BE2C (cell line): ENCODE measurements at places on chromosomes 5 and 9.
A peak's percentile ranks its signal among the peaks of the same experiment; 100 is the strongest.

DNA sequence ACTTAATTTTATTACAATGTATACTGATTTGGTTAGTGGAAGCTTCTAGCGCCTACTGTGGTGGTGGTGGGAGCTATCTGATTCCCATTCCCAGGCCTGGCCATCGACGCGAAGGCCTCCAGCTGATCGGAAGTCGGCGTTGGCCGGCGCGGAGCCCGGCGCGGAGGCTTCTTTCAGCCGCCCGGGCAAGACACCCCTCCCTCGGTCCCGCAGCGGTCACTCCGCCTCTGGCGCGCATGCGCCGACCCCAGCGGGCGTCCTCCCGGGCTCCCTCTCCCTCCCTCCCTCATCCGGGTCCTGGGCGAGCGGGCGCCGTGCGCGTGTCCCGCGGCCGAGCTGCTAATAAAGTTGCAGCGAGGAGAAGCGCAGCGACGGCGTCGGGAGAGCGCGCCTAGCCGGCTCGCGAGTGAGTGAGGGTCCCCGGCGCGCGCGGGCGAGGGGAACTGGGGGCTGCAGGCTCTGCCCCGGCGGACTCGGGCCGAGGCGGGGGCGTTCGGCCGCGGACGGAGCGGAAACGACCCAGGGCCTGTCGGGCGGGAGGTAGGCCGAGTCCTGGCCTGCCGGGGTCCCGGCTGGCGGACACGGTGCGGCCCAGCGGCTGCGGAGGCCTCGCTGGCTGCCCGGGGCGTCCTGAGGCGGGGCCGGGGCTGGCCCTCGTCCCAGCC lies at the start of gene SMAD5:
TSS of gene SMAD5 (plus strand) at position 289 of the 665 bp plus-strand sequence. CDS start 20,916 bp downstream, outside the sequence.
- peak; percentile 97 for DNase-seq

DNA sequence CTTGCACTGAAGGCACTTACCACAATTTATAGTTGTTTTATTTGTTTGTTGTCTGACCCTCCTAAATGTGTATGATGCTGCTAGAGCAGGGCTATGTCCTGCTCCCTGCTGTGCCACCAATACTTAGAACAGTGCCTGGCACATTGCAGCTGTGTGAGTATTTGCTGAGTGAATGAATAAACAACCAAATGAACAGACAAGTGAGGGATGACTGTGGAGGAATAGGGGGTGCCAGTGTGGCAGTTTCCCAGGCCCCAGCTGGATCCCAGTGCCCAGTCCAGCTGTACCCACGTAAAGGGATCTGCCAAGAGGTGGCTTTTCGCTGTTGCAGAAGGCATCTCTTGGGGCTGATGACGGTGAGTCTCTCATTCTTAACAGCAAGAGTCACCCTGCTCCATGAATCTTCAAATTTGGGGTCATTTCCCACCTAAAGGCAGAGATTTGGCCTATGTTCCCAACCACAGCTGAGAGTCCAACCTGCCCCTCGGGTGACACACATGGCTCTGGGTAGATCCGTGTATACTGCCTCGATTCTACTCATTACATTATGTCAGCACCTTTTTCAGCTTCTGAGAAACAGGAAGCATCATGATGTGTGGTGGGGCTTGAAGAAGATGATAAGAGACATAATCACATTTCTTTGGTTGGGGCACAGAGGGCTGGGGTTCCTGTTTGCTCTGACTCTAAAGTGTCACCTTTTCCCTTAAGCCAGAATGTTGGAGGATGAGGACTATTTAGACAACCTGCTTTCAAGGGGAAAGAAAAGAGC lies 14.3 kb downstream of the IL5 start:
- no peak for DNase-seq

- no peak for DNase-seq
Observed at GRCh38 chr5:54384356-54384933, 71.1 kb upstream of the HSPB3 start.

DNA sequence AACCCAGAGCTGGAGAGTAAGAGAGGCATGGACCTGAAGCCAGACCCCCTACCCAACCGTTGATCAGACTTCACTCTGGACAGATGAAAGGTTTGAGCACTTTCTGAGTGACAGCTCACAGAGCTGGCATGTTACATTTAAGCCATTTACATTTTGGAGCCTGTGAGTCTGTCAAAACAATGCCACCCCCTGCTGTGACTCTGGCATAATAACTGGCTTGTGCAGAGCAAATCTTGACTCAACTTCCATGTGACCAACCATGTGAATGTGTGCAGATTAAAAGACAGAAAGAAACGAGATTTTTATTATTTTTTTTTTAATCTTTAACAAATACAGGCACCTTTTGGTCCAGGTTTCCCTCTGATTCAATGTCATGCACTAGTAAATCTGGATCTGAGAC lies 48.5 kb downstream of the MFAP3 start:
- DNase-seq: no peak

DNA sequence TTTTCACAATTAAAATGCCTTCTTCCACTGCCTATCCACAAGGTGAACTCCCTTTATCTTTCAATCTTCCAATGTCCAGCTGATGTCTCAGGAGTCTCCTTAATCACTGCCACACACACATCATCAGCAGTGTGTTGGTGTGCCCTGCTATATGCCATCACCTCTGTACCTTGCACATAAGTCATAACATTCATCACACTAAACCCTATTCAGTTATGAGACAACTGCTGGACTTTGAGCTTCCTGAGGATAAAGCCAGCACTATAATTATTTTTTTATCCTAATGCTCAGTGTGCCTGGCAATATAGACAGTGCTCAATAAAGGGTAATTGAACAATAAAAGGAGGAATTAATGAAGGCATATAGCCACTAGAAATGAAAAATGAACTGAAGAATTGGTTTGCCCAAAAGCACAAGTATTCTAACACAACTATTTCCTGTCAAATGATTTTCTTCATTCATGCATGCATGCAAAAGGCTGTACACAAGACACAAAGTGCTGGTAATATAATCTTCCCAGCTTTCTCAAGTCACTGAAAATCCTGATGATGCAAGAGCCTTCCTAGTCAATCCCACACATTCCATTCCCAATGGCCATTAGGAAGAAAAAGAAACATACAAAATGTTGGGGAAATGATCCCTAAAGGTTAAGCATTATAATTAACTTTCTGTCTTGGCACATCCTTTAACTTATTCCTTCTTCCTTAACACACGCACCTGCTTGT lies 32.4 kb downstream of the LPAR1 start:
- DNase-seq: no peak
